ENCODE measurements at places on chromosomes 7 and 10.

GRCh38 chr7:120089968-120090367, 183.0 kb upstream of the KCND2 start:
- DNase-seq: no peak

DNA sequence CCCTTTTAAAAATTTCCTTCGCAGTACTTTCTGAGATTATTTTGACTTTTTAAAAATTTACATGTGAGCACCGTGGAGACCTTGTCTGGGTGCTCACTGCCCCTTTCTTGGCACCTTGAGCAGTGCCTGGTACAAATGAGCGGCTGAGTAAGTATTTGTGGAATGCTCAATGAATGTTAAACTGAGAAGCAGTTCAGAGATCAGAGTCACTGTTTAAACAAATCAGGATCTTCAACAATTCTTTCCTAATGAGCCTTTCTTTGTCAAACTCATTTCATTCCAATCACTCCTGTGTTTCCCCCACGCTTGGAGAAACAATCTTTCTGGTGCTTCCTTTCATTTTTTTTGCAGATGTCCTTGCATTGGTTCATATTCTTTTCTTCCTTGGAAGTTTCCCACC, 611.3 kb upstream of the GALNT17 start:
- peak; percentile 2 for DNase-seq

DNA sequence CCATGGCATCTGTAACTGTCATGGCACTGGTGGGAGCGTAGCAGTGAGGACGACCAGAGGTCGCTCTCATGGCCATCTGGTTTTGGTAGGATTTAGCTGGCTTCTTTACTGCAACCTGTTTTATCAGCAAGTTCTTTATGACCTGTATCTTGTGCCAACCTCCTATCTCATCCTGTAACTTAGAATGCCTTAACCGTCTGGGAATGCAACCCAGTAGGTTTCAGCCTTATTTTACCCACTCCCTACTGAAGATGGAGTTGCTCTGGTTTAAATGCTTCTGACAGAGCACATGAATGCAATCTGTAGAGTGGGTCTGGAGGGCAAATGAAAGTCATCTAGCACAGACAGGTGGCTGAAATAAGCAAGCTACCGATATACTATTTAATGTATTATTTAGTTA, 55.3 kb upstream of the OPN4 start:
- no peak for DNase-seq

DNA sequence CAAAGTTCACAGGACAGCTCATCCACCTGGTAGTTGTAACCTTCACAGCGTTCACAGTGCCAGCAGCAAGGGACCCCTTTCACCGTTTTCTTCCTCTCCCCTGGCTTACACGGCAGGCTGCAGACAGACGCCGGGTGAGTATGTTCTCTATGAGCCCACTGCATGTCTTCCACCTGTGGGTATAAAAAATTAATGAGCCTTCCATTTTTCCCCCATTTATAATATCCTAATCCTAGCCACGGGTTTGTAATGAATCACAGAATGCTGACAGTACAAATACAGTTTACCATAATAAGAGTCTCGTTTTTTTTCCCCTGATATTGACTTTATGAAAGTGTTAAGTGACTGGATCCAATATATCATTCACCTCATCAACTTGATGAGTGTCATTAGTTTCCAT, 719.0 kb downstream of the GRM8 start:
- DNase-seq: no peak

DNA sequence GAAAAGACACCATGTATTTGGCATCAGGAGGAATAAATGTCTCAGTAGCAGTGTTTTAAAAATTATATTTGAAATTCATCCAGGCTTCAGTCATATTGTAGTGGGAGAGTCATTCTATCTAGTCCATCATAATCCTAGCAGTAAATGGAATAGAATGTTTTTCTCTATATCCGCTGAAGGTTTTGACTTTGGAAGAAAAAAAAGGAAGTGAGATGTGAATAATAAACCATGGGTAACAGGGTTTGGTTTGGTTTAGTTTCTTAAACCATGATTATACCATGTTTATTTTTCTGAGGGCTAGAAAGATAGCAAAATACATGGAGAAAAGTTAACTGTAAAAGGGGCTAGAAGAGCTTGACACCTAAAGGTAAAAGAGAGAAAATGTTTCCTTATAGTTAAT, 16.4 kb upstream of the BPGM start:
- no peak for DNase-seq

DNA sequence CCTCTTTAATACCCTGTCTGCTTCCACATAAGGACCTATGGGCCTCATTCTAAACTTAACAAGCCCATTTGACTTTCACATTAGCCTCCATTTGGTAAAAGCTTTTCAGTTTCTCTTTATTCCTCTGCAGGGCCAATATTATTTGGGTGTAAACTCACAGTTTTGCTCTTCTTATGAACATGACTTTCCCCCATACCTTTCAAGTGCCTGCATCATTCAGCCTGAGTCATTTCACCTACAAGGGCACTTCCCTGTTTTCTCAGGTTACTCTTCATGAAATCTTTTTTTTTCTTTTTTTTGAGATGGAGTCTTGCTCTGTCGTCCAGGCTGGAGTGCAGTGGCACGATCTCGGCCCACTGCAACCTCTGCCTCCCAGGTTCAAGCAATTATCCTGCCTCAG, 1258.1 kb upstream of the CELF2 start:
- no peak for DNase-seq

GRCh38 chr10:63765126-63765525, 243.9 kb downstream of the REEP3 start:
- no peak for DNase-seq

DNA sequence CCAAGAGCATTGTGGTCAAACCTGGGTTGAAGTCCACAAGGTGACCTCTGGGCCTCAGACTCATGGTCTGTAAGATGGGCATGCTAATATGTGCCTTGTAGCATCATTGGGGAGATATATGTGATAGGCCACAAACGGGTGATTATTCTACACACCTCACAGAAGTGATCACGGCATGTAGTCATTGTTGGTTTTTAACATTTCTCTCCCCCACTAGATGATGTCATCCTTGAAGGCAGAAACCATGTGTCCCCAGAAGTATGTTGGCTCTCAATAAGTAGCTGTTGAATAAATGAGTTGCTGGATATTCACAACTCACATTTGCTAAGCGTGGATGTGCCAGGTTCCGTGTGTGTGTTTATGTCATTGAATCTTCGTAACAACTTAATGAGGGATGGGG, 42.4 kb downstream of the GATA3 start:
- DNase-seq: no peak

DNA sequence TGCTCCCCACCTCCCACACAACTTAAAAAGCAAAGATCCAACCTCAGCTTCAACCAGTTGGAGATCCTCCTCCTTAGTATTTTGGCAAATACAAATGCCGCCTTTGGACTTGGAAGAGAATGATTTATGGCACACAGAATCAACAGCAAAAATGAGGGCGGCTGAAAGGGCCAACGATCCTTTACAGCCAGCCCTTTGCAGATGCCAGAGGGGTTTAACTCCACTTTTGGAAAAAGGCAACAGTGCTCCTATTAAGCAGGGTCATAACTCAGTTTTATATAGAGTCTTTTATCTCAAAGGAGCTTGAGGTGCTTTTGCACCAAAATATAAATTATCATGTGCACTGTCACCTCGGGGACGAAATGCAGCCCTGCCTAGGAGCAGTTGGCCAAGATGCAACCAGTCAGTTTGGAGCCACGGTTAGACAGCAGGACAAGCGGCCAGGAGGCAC, 56.7 kb upstream of the JCAD start:
- no peak for DNase-seq

DNA sequence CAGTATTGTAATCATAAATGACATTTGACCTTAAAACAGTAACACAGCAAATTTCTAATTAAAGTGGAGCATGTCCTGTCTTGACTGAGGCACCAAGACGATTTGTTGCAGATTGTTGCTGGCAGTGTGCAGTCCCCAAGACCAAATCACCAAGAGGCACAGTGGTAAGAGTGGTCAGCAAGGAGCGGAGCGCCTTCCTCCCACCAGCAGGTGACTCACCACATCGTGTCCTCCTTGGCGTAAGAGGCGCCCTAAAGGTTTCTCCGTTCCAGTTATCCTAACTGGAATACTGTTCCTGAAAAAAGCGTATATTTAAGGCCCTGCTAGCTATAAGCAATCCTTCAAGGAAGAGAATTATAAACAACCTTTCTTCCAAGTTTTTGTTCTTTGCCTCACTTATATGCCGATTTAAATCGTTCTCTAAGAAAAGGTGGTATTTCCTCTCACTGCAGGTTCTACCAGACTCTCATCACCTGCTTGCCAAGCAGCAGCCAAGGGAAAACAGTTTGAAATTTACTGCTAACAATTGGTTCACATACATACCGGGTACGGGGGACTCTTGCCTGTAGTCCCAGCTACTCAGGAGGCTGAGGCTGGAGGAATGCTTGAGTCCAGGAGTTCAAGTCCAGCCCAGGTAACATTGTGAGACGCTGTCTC, 10.7 kb upstream of the REPIN1 start:
- no peak for DNase-seq

GRCh38 chr7:155523168-155523675, 23.1 kb downstream of the CNPY1 start:
- no peak for DNase-seq

- DNase-seq: no peak
Observed at GRCh38 chr10:7407368-7408290, 3.2 kb downstream of the SFMBT2 start.

- DNase-seq: no peak
Observed at GRCh38 chr10:75395066-75395931, 6.3 kb downstream of the ZNF503 start.

- DNase-seq: no peak
Observed at GRCh38 chr7:98235901-98236300, 16.1 kb downstream of the TECPR1 start.

DNA sequence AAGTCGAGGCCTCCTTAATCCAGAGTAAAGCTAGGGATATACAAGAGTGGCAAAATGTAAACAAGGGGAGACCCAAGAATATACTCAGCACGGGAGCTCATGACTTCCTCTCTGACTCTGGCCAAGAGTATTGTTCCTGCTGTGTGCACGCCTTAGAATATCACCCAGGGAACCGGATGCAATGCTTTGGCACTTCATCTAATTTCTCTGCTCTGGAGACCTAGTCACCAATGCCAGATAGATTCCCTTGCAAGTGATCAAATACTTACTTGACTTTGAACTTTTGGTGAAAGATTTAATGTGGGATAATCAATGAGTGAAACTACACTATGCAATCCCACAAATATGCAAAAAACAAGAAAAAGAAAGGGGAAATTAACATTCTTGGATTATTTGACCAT, 695.5 kb downstream of the INHBA start:
- no peak for DNase-seq

GRCh38 chr7:80443325-80443724, 68.5 kb downstream of the GNAT3 start:
- DNase-seq: no peak

DNA sequence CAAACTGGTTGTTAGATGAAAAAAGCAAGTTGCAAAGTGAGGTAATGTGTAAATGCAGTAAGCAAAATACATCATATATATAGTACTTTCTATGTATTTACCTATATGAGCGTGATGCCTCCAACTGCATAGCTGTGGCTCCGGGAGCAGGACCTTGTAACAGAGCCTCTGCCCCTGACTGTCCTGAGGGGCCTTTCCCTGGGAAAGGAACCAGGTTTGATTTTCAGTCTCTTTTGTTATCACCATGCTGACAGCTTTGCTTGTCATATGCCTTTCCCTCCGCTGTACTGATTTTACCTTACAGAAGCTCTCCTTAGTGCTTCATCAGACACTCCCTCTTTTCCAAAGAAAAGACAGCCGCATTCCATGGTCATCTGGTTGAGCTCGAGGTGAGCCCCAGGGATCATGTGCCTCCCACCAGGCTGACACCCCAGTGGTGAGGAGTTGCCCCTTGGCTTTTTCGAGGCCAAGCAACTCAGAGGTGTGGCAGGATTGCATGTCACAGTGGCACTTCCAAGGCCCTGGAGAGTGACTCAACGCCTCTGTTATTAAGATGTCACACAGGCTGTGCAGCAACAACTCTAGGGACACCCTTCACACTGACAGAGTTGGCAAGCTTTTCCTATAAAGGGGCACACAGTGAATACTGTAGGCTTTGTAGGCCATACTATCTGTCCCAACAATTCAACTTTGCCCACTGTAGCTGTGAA, 78.9 kb downstream of the ALOX5 start:
- DNase-seq: no peak

GRCh38 chr10:117531371-117532002, 11.1 kb upstream of the EMX2 start:
- no peak for DNase-seq

DNA sequence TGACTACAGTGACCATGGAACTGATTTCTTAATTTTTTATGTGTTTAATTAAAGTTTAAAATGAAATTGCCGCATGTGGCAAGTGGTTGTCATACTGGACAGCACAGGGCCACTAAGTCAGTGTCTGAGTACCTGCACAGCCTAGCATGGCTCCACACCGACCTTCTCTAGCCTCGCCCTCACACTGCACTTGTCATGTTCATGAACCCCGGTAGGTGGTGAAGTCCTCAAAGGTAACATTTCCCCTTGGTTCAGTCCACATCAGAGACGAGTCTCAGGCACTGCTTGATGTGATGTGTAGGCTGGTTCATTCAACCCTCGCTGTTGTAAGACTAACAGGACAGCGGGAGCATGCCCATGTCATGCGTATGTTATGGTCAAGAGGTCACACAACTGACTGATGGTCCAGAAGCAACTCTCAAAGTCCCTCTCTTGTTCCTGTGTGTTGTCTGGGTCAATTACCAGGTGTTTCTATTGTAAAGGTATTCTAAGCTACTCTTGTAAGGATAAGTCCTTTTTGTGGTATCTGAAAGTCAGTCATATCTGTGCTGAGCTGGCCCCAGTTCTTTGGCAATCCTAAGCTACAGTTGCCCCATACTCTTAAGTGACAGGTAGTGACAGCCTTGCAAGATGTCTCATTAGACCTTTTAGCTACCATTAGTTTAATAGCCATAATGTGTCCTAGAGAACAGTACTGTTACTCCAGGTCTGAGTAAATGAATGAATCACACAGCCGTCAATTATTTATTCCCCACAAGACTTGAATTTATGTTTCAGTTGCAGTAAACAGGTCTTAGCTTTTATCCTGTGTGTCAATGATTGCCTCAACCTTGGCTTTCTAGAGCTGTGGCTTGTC, 32.9 kb upstream of the ZC3HAV1L start:
- DNase-seq: no peak

- DNase-seq: no peak
Observed at GRCh38 chr10:69323622-69324021, 45.3 kb downstream of the HK1 start.
